ENCODE measurements at places on chromosomes 13 and 19. TPM values are rescaled to one million over a fixed set of nuclear protein-coding genes. Genes with fewer than 3 reads are reported as not detected.

Gene MTUS2
- not detected for total RNA-seq

Gene CYP4F11
- total RNA-seq = not detected

Gene MYO1F
- total RNA-seq = 65.0 TPM

Gene OR10H4
- not detected for total RNA-seq

Gene RINL
- total RNA-seq = 55.0 TPM

Gene KLK14
- total RNA-seq = 1.5 TPM

Gene TRAPPC2B
- 12.2 TPM for total RNA-seq

Gene TNFSF9
- 1.0 TPM for total RNA-seq

Gene OVOL3
- total RNA-seq = not detected

Gene PSG2
- not detected for total RNA-seq

Gene TM9SF2
- total RNA-seq = 45.5 TPM

Gene SCN1B
- total RNA-seq = 2.1 TPM

Gene KLK10
- total RNA-seq = not detected

Gene FREM2
- not detected for total RNA-seq

Gene RFC3
- total RNA-seq = 6.8 TPM

Gene SYNE4
- total RNA-seq = 3.5 TPM

Gene CALR3
- total RNA-seq = not detected

Gene TIMM13
- total RNA-seq = 33.6 TPM

Gene POSTN
- not detected for total RNA-seq

Measured in naive thymus-derived CD8-positive, alpha-beta T cell (primary cell).